Stimulated activated CD4-positive, alpha-beta T cell treated with anti-CD3 and anti-CD28 coated beads, Interleukin-2, amount 100 ng/mL, for 4 hours (primary cell): ENCODE measurements at places on chromosomes 12 and 14.

DNA sequence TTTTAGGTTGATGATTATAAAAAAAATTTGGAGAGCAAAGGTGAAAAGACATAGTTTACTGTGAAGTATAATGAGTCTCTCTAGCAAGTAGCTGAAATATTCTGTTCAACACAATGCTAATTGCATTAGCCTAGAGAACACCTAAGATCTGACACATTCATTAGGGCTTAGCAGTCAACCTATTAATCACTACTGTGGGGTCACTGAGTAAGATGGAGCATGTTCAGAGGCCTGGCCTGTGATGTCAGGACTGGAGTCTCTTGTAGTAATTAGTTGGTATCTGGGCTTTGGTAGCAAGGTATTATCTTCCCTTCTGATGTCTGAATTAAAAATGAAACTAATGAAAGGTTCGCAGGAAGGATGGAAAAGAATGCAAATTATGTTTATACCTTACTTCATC, 112.7 kb downstream of the SLC16A7 start:
- DNase-seq = no peak

DNA sequence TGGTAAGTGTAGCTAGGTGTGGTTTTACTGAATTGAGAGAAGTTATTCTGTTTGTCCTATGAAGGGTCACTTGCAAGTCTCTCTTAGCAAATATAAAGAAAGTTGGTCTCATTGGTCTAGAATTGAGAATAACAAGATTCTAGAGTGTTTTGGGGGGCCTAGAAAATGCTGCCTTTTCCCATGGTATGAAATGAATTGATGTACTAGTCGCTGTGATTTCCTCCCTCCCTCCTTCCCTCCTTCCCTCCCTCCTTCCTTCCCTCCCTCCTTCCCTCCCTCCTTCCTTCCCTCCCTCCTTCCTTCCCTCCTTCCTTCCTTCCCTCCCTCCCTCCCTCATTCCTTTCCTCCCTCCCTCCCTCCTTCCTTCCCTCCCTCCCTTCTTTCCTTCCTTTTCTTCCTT, 166.7 kb upstream of the RGS6 start:
- DNase-seq = no peak

DNA sequence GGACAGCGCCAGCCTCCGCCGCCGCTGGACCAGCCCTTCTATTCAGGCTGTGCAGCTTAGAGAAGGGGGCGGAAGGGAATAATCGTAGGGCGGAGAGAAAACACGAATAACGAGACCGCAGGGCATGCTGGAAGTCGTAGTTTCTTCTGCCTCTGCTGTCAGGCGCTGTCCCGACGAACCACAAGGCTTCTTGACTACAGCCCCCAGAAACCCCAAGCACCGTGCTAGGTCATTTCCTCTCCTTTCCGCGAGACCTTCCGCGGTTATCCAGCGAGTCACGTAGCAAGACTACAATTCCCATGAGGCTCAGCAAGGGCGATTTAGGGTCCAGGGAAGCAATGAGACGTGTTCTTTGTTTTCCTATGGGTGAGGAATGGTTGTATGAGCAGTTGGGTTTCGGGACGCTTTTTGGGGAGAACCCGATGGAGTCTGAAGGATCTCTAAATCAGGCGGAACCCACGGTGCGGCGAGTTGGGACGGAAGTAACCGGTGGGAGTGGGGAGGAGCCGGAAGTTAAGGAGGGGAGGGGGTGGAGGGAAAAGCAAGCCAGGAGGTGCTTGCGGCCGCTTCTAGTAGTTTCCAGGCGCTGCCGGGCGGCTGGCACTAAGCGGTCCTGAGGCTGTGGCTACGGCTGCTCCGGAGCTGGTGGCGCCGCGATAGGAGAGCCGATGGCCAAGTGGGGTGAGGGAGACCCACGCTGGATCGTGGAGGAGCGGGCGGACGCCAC, at the start of the genes AHSA1 and VIPAS39:
TSS of gene AHSA1 (plus strand) at position 572 of the 727 bp plus-strand sequence. CDS start at position 669, 97 bp downstream.
TSS of gene VIPAS39 (minus strand) at position 80 of the 727 bp plus-strand sequence. CDS start 3,499 bp downstream, outside the sequence.
- peak; percentile 93 for DNase-seq

- no peak for DNase-seq
Measured at GRCh38 chr12:88228720-88229119, 86.6 kb downstream of the TMTC3 start.

- no peak for DNase-seq
Measured at GRCh38 chr12:75270157-75270556, 60.0 kb downstream of the CAPS2 start.

DNA sequence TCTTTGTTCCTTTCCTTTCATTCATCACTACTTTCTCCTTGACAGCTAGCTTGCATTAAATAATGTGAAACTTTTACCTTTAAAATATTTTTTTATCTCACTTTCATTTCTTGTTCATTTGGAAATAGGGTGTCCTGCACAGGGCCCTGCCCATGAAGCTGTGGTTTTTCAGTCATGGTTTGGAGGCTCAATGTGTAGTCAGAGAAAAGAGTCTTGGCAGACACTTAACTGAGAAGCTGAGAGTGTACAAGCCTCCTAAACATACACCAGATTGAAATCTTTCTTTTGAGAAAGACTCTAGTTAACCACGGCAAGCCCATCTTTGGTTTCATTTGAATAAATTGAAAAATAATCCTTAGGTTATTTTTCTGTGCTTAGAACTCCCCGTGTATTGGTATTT, 74.2 kb downstream of the KICS2 start:
- no peak for DNase-seq
